Stimulated activated CD4-positive, alpha-beta T cell treated with anti-CD3 and anti-CD28 coated beads, Interleukin-12 subunit alpha, Interleukin-12 subunit beta, amount 100 ng/mL, for 48 hours (primary cell): ENCODE measurements at places on chromosomes 2 and 18.

DNA sequence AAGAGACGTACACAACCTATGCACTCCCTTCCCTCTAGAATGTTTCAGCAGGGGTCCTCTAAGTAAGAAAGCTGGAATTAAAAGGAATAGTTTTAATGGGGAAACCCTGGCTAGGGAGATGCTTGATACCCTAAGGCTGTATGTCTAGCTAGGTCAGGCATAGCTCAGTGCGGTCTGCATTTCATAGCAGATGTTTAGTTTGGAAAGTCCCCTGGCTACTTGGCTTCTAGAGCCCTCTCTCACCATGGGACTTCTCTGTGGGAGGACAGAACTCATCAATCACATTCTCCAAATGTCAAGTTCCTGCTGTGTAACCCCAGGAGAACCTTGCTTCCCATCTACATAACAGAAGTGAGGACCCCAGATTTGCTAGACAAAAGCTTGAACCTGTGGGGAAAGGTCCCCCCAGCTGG, 24.1 kb upstream of the ANXA4 start:
- no peak for DNase-seq

- no peak for DNase-seq
Measured at GRCh38 chr2:157737656-157738055, 109.0 kb upstream of the ACVR1C start.

DNA sequence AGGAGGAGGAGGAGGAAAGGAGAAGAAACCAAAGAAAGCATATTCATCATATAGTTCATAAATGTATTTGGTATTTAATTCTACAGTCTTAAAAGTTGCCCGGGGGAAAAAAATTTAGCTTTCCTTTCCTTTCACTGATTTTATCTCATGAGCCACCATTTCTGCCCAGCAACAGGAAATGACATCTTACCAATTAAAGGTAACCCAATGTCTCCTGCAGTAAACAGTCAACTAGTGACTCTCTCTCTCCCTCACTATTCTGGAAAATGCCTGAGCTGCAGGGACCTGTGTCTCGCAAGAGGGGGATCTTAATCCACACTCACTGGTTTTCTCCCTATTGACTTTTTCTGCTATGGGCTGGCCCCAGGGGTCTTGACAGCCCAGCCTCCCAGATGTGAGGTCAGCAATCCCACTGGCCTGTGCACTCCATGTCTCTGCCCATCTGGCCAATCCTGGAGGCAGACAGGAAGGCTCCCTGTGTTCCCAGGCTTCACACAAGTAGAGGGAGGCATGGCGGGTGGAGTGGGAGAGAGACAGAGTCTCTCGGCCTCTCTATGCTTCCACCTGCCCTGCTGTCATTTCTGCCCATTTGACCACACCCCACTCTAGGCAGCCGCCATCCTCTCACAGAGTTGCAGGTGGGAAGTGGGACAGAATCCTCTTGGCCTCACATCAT, 85.4 kb upstream of the CABLES1 start:
- no peak for DNase-seq

GRCh38 chr2:17758118-17758517, 4.2 kb downstream of the GEN1 start:
- DNase-seq = no peak

GRCh38 chr2:76378140-76378539, 667.4 kb upstream of the GCFC2 start:
- DNase-seq = no peak
